Retinal pigment epithelial cell (primary cell): ENCODE measurements at places on chromosomes 7 and 10.

GRCh38 chr10:126171555-126171954 lies 216.7 kb downstream of the ADAM12 start:
- DNase-seq, result no peak

DNA sequence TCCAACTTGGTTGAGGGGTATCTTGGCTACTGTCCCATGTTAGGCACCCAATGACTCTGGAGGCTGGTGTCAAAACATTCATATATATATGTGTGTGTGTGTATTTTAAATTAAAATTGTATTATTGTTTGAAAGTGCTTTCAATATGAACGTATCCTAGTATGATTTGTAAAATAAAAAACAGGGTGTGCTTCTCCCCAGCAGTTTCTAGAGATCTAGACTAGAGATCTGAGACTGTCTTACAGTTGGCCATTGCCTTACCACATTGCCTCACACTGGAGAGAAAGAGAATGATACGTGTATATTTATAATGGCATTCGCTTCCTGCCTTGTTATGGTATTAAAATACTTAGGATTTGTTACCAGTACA lies 1.2 kb downstream of the BAG3 start:
- DNase-seq, result peak; percentile 56

DNA sequence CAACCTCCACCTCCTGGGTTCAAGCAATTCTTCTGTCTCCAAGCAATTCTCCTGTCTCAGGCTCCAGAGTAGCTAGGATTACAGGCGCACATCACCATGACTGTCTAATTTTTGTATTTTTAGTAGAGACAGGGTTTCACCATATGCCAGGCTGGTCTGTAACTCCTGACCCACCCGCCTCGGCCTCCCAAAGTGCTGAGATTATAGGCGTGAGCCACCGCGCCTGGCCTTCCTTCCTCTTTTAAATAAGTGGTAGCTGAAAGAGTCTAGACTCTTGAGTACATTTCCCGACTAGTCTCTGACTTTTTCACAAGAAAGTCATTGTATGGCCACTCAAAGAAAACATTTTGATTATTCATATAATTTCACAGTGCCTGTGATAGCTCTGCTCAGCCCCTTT lies 636.2 kb upstream of the ANKRD30A start:
- no peak for DNase-seq

DNA sequence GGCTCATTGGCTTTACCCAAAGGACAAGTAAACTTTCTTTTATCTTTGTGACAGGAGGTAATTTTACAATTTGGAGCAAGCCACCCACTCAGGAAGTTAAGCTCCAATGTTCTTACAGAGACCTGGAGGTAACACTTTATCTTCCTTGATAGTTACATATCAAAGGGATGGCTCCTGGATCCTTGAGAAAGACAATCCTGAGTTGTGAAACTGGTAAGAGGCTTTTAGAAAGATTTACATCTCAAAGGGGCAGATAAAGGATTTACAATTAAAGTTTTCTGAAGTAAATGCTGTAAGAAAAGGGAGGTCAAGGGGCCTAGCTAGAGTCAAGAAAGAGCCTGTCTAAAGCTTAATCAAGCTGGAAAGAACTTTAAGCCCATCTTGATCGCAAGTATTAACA lies 124.4 kb upstream of the ZNF804B start:
- no peak for DNase-seq

GRCh38 chr7:19105546-19105945 lies 11.9 kb downstream of the TWIST1 start:
- no peak for DNase-seq
